Coronary artery (tissue), 2 donors: ENCODE measurements at places on chromosomes 1 and 21.

GRCh38 chr1:23556635-23557470 lies 2.4 kb downstream of the ID3 start:
- DNase-seq: no peak

DNA sequence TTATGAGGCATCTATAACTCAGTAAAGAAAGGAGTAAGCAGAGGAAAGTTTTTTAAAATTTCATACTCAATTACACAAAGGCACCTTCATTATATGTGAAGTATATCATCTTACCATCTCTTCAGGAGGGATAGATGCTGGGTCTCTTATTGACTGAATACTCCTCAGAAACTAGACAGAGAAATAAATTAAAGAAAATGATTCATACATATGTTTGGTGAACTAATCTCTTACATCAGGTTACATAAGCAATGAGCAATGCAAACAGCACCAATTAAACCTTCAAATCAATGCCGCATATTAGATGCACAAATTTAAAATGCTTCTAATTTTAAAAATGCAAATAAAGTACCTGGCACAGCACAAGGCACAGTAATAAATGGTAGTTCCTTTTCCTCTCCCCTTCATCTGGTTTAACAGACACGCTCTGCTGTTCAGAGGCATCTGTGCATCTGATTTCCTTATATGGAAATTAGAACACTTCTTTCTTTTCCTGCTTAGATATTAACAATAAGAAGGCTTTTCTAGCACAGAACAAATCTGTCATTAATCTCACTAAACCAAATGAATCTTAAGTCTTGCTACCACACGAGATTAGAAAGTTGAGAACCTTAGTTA lies 20.0 kb downstream of the SCYL3 start:
- DNase-seq: no peak

DNA sequence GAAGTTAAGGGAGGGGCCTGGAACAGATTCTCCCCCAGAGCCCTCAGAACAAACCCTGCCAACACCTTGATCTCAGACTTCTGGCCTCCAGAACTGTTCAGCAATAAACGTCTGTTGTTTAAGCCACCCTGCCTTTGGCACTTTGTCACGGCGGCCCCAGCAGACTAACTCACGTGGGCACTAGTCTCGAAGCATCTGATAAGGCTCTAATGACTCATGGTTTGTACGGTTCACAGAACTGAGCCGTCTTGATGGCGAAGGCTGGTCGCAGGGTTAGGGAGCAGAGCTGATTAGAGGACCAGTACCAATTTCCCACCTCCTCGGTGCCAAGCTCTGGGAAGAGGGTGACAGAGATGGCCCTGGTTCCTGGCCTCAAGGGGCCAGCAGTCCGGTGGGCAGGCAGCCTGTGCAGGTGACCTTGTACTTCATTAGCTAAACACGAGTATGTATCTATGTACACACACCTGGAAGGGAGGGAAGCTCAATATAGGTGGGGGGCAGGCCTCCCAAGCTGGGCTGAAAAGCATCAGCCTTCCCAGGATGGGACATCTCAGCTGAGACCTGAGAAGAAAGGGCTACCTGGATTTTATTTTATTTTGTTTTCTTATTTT lies 112.8 kb downstream of the MRPS6 start:
- no peak for DNase-seq

DNA sequence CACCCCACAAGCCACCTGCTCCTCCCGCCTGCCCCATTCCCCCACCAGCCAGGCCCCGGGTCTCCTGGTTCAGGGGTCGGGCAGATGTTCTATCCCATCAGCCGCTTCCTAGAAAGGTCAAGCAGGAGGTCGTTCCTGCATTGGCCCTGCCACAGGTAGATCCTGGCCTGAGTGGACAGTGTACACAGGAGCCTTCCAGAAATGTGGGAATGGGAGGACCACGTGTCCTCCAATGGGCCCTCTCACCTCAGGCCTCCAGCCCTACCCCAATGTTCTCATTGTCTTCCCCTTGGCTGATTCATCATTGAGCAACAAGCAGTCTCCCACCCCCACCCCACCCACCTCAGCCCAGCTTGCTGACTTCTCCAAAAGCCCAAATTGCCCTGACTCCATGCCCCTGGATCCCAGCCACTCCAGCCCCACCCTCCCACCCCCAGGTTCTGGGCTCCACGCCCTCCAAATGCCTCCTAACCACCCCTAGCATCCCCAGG lies 2.1 kb downstream of the S100A16 start:
- DNase-seq: no peak

- no peak for DNase-seq
Observed at GRCh38 chr1:19353596-19353995, 41.5 kb downstream of the SLC66A1 start.

DNA sequence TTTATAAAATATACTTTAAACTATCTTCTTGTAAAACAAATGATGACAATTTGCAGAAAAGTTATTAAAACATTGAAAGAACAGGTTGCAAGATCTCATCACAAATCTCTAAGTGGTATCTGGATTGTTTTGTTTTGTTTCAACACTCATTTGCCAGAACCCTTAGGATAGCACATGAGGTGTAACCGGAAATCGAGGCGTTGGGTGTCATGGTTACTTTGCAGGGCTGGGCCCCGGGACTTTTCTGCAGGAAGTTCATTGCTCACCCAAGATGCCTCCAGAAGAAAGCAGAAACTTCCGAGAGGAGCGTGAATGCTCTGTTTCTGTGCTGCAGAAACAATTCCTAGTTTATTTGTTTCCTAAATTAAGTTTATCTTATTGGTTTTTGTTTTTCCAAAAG lies 2.5 kb downstream of the DISC1 start:
- DNase-seq: no peak

GRCh38 chr1:21295002-21295401 lies 4.7 kb upstream of the ECE1 start:
- DNase-seq: no peak

DNA sequence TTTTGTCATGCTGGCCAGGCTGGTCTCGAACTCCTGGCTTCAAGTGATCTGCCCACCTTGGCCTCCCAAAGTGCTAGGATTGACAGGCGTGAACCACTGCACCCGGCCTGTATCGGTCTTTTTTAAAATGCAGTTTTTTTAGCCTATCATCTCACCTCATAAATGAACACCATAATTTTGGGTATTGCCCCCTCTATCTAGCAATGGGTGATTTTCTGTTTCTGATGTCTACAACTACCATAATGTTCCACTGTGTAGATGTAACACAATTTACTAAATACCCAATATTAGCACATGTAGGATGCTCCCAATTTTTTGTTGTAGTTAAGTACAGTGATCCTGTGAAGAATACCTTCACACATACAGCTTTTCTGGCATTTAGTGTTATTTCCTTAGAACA lies 2.0 kb upstream of the CAMTA1 start:
- DNase-seq: no peak

DNA sequence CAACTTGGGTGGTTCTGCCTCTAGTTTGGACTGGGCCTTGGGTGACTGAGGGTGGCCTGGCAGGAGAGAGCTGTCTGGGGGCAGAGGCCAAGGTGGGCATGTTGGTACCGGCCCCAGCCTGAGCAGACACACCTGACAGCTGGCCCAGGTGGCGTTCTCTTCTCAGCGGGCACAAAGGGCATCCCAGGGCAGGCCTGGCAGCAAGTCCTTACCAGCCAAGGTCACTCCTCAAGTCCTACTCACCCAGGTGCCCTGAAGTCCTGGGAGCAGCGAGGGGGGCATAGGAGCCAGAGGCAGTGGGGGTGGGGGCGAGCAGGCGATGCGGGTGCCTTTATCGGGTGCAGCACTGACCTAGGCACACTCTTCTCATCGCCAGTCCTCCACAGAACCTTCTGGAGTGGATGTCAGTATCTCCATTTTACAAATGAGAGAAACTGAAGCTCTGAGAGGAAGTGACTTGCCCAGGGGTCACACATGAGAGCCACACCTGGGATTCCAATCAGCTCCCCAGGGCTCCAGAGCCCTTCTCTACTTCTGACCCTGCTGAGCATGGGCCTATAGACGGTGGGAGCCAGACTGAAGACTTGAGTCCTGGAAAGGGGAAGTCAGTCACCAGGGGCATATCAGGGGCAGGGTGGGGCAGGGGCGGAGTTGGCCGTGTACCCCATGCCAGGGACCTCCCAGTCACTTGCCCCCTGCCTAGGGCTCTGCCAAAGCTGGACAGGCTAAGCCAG lies 587 bp upstream of the SLC25A34 start:
- DNase-seq: no peak

DNA sequence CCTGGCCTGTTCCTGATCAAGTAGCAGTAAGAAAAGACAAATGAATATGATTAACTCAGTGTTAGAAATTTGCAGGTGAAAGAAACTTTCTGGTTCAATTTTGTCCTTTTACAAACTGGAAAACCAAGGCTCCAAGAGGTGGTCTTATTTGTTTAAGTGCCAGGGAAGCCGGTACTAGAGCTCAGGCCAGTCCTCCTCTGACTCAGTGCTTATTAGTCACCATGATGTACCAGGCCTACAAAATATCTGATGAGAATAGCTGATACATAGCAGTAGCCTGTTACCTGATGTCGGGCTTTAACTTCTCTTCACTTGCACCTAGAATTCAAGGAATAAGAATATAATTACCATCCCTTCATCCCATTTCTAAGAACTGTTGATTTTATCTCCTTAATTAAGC lies 394.8 kb downstream of the LMX1A start:
- no peak for DNase-seq

GRCh38 chr1:59544615-59545293 lies 247.9 kb downstream of the FGGY start:
- no peak for DNase-seq

DNA sequence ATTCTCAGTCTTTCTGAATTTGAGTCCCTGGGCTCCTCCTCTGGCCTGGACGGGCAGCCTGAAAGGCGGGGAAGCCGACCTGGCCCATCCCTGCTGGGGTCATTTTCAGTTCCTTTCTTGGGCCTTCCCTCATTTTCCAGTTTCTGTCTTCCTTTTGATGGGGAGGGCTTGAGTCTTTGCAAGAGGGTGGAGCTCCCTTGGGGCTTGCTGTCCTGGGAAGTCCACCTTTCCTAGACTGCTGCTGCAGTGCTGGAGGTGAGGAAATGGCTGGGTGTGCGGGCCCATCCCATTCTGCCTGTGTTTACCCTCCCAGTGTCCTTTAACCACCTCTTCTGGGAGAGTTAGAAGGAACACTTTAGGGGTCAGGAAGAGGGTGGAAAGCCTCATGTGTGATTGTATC lies 40.4 kb upstream of the SYNC start:
- DNase-seq: no peak

GRCh38 chr1:208243967-208244916 lies at the start of gene PLXNA2:
Gene PLXNA2 (minus strand): TSS chr1:208244384. CDS start chr1:208217922, 26,462 bp downstream.
- peak; percentile 93 for DNase-seq

GRCh38 chr1:160046494-160047110 lies 14.8 kb upstream of the PIGM start:
- peak; percentile 73 for DNase-seq

DNA sequence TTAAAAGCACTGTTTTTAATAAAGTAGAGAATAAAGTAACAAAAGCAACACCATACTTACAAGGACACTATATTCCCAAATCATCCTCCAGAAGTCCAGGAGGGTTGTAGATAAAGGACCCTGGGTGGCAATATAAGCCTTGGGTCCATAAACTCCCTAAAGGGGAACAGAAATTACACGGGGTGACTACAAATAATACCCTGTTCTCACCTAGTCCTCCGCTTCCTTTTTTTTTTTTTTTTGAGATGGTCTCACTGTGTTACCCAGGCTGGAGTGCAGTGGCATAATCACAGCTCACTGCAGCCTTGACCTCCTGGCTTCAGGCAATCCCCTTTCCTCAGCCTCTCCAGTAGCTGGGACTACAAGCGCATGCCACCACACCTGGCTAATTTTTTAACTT lies 13.1 kb downstream of the PTPN22 start:
- DNase-seq: no peak

GRCh38 chr1:245768596-245768995 lies 613.8 kb downstream of the KIF26B start:
- DNase-seq: no peak

GRCh38 chr1:21911205-21912001 lies 25.7 kb downstream of the HSPG2 start:
- DNase-seq: peak; percentile 79

GRCh38 chr1:111988743-111989453 lies 570 bp downstream of the KCND3 start:
- DNase-seq: no peak

- DNase-seq: no peak
Observed at GRCh38 chr1:237527761-237528160, 363.0 kb downstream of the ZP4 start.

DNA sequence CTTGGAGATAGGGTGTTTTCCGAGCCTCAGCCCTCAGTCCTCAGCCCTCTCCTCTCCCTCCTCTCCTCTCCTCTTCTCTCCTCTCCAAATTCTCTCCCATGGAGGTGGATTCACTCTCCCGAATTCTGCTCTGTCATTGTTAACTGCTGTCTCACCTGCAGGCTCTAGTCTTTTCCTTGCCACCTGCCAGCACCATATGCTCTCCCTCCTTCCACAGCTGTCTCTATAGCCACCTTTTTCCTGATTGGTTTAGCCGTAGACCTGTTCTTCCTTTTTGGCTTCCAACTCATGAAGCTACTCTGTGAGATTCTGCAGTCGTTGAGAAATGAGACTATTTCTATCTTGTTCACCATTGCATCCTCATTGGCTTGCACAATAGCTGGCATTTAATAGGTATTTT lies 19.7 kb downstream of the COG2 start:
- no peak for DNase-seq

DNA sequence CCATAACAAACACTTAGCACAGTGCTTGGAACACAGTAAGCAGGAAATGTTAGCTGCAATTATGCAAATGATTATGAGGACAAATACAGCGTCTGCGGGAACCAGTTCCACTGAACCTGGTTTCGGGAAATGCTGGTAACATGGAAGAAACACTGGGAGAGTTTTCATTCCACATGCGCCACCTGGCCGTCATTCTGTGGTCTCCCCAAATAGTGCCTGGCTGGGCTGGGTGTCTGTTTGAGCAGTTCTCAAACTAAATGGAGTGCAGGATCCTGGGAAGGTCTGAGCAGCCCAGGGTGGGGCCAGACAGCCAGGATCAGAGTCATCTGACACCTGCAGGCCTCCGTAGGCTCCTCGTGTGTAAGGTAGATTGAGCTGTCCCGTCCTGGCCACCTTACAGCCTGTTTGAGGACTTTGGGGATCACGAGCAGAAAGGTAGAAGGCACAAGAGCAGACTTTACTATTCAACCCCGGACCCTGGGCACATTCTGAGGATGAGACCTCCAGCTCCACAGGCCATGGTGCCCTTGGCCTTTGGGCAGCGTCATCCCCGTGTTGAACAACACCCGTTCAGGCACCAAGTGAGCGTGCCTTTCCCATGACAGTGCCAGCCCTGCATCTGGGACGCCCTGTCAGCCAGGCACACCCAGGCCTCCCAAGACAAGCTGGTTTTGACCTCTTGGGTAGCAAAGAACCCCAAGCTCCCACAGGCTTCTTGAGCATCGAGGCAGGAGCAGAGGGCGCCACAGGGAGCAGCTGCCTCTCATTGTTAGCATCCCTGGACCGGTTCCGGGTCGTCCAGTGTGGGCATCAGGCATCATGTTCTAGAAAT lies 101.9 kb downstream of the PRDM2 start:
- DNase-seq: no peak
